ENCODE measurements at places on chromosomes 4 and X.

GRCh38 chrX:151570561-151570960 lies 7.1 kb downstream of the PASD1 start:
- DNase-seq = no peak

DNA sequence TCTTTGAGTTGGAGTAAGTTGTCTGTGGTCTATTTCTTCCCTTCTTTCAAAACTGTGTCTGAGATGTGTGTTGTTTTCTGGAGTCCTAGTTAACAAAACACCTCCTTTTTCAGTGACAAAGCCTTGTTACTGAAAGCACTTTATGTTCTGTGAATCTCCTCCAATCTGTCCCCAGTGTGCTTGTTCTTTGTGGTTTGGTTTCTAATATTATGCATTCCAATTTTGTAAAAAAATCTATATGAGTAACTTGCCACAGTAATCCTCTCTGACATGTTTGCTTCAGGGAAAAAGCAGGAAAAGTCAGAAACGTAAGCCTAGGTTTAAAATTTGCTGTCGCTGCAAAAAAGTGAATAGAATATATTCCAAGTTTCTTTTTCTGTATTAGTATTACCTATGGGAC lies 12.4 kb downstream of the PRRG1 start:
- DNase-seq = no peak

DNA sequence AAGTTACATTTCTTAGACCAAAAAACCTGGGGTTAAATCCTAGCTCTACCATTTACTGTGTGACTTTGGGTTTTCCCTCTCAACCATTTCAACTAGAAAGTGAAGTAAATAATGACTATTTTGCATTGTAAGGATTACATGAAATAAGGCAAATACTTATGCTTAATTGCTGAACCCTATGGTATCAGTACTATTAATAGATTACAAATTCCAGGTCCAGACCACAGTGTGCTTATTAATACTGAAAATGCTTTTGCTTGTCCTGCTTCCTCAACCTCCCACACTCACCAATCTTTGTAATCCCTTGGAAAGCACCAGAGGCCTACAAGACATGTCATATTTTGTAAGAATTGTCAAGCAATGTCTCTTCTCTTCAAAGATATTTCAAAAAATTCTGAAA lies 456.5 kb downstream of the SPOCK3 start:
- DNase-seq = no peak

- DNase-seq = no peak
These were observed 43.9 kb upstream of the SLC25A4 start for GRCh38 chr4:185099024-185099682.

DNA sequence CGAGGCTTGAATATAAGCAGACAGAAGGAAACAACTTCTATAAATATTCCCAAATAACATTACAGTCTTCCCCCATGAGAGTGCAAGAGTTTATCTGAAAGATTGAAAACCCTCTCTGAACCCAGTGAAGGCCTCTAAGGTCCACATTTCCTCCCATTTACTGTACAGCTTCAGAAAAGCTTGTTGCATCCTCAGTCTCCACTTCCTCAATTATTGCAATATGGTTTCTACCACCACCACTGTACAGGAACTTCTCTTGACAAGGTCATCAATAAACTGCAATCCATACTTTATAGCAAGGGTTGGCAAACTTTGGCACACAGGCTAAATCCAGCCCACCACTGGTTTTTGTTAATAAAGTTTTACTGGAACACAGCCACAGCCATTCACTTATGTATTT lies 239.0 kb downstream of the THOC2 start:
- no peak for DNase-seq

GRCh38 chrX:9911487-9911886 lies 55.7 kb upstream of the CLDN34 start:
- DNase-seq = no peak

DNA sequence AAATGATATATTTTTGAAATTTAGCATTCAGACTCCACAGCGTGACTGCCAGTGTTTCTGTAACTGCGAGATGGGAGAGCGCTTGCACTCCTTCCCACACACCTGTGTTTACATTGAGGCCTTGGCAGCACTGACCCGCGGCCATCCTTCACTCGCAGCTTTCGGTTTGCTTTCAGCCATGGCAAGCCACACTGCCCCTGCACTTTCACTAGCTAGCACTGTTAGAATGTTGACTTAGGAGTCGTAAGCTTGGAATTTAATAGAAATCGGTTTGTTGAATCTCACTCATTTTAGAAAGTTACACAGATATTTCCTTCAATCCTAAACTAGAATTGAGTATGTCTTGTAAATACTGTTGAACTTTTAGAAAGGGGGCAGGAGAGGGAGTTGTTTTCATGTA lies 136.2 kb downstream of the CFAP299 start:
- no peak for DNase-seq

- no peak for DNase-seq
These were observed 574.7 kb downstream of the PCDH7 start for GRCh38 chr4:31294655-31295480.

DNA sequence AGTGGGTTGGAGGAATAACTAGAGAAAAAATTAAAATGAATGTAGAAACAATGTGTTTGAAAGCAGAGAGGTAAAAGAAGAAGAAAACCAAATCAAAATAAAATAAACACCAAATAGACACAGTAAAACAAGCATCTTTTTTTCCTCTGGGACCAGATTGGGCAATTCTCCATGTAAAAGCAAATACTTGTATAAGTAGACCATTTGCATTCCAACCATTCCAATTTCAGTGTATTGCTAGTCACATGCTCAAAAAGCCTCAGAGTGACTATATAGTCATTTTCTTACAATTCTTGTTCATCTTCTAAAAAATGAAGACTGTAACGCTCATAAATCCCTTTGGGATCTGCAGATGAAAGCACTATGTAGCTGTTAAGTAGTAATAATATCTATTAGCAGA lies 969.5 kb downstream of the PCDH18 start:
- no peak for DNase-seq

GRCh38 chr4:93809773-93810172 lies 18.8 kb upstream of the ATOH1 start:
- no peak for DNase-seq

GRCh38 chrX:72145181-72145580 lies 13.5 kb upstream of the RTL5 start:
- no peak for DNase-seq
